ENCODE measurements at places on chromosomes 5 and 9.

GRCh38 chr5:95870105-95870672 lies 47.7 kb upstream of the GLRX start:
- DNase-seq, result no peak

- DNase-seq, result no peak
Observed at GRCh38 chr5:73935719-73936118, 309.7 kb downstream of the ARHGEF28 start.

DNA sequence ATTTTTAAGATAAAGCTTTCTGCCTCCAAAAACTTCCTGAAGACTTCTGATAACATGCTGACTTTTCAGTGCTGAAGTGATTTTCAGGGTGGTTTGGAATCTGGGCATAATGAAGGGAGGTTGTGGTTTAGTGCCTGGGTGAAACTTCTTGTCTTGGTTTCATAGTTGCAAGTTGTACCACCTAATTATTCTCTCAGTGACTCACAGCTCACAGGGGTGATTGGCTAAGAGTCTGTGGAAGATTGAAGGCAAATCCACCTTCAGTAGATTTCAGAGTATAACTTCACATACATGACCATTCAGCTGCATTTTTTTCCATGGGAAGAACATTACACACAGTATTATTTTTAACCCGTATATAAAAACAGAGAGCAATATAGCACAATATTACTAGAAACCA lies 199.9 kb downstream of the PTTG1 start:
- no peak for DNase-seq

DNA sequence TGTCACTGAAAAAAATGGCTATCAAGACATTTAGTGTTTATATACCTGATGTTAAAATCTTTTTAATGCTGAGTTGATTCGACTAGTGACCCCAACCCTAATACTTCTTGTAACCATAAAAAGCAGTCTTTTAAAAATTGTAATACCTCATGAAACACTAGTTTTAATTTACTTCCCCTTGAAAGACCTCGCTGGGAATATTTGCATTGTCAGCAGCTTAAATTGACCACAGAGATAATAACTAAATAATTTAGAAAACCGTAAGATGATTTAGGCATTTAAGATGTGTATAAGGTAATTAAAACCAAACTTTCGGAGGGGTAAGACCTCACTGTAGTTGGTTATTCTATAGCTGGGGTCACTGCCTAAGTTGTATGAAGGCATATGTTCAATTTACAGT lies 89.8 kb downstream of the FGF10 start:
- DNase-seq, result no peak
